Fibroblast of the aortic adventitia (primary cell): ENCODE measurements at places on chromosomes 13 and 19. TPM values are rescaled to one million over a fixed set of nuclear protein-coding genes. Genes with fewer than 3 reads are reported as not detected.

DNA sequence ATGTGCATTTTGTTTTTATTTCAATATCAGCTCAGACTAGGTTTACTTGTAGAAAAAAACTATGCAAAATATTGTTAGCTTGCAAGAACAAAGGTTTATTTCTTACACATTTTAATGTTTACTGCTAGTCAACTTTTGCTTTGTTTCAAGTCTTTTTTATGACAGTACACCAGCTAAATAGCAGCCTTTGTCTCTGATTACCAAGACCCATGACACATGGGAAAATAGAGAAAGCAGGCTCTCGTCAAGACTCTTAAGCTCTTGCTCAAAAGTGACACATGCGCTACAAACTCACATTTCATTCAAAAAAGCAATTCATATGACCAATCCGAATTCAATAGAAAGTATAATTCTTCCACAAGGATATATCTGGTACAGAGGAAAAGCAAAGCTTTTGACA lies 642.3 kb upstream of the SLITRK1 start:
- DNase-seq = no peak

DNA sequence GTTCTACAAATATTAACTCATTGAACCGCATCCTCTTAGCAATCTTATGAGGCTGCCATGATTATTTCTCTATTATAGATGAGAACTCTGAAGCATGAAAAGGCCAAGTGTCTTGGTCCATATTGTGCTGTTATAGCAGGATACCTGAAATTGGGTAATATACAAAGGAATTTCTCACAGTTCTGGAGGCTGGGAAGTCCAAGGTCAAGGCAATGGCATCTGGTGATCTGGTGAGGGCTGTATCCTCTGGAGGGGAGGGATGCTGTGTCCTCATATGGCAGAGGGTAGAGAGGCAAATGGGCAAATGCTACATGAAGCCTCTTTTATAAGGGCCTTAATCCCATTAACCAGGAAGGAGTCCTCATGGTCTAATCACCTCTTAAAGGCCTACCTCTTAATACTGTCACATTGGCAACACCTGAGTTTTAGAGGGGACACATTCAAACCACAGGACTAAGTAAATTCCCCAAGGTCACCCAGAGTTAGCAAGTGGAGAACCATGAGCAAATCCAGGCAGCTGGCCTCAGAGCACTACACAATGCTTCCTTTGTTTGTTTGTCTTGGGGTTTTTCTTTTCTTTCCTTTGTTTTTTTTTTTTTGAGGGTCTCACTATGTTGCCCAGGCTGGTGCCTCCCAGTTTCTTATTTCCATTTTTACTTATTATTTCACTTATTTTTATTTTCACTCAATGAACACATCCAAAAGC lies 55.9 kb upstream of the LATS2 start:
- no peak for DNase-seq

The IL4I1 gene
- total RNA-seq = 1.1 TPM in 1 of 2 replicates, not detected in the other

The ADM5 gene
- 0.33 and 0.63 TPM in 2 replicates for total RNA-seq

The PIN1 gene
- 18.6 and 59.7 TPM in 2 replicates for total RNA-seq

The TINCR gene
- 0.08 TPM in 1 of 2 replicates, not detected in the other for total RNA-seq

- DNase-seq = no peak
Measured at GRCh38 chr13:58437427-58437826, 805.9 kb downstream of the PCDH17 start.

- no peak for DNase-seq
Measured at GRCh38 chr13:39967199-39967959, 311.9 kb downstream of the COG6 start.

GRCh38 chr13:66180836-66181235 lies 1049.3 kb downstream of the PCDH9 start:
- peak; percentile 61 for DNase-seq

DNA sequence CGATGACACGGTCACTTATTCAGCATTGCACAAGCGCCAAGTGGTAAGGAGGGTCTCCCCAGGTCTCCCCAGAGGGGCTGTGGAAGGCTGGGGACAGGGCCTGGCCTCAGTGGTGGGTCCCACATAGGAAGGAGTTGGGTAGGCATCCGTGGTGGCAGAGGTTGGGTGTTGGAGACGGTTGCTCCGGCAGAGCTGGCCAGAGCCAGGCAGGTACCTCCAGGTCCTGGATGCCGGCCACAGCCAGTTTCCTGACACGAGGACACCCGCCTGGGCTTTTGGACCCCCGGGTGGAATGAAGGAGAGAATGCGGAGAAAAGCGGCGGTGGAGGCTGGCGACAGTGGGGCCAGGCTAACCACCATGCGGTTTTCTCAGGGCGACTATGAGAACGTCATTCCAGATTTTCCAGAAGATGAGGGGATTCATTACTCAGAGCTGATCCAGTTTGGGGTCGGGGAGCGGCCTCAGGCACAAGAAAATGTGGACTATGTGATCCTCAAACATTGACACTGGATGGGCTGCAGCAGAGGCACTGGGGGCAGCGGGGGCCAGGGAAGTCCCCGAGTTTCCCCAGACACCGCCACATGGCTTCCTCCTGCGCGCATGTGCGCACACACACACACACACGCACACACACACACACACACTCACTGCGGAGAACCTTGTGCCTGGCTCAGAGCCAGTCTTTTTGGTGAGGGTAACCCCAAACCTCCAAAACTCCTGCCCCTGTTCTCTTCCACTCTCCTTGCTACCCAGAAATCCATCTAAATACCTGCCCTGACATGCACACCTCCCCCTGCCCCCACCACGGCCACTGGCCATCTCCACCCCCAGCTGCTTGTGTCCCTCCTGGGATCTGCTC lies 1.3 kb upstream of the FFAR1 start:
- DNase-seq = no peak

- no peak for DNase-seq
Measured at GRCh38 chr13:103067751-103068555, 1.7 kb upstream of the SLC10A2 start.

- DNase-seq = peak; percentile 39
Measured at GRCh38 chr13:39263033-39263432, 224.8 kb downstream of the NHLRC3 start.

The KIR3DL1 gene
- not detected in 2 replicates for total RNA-seq

DNA sequence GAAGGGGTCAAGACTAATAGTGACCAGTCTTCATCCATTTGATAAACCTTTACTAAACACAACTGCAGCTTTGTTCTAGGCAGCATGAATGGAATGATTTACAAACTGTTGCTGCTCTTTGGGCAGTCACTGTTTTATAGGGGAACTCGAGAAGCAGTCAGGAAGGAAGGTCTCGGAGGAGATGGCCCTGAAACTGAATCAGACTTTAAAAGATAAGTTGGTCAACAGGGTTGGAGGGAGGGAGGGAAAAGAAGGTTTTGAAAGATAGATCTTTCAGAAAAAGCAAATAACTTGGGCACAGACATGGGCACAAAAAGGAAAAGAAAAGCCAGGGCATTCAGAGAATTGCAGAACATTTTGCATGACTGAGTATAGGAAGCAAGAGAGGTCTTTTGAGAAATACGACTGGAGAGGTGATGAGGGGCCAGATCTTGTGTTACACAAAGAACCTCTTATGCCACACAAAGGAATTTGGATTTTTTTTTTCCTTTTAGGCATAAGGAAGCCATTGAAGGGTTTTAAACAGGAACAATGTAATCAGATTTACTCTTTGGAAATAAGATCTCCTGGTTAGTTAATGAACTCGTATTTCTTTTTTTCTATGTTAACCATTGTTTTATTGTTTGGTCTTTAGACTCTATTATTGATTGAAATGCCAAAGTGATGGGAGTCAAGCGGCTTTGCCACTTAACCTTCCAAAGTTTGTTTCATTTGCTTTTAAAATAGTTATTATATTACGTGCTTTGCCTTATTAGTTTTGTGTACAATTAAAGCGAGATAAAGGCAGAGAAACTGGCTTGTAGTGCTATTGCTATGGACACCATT lies 37.5 kb upstream of the SACS start:
- DNase-seq = no peak

DNA sequence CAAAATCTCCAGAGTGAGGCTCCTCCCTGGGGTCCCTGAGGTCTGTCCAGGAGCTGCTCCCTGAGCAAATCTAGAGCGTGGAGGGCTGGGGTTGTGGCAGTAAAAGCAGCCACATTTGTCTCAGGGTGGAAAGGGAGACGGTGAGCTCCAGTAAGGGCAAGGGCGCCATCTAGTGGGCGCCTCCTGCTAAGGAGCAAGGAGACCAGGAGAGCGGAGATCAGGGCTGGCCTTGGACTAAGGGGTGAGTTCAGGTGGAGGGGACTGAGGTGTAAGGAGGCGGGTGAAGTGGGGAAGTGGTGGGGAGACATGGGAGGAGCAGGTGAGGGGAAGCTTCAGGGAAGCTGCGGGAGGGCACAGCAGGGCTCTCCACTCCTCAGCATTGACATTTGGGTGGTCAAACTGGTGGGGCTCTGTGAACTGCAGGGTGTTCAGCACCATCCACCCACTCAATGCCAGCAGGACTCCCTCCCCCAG lies 5.3 kb upstream of the CEACAM21 start:
- DNase-seq = peak; percentile 65

The OR7A10 gene
- total RNA-seq = not detected in 2 replicates

GRCh38 chr13:94656766-94657165 lies 55.1 kb downstream of the GPR180 start:
- DNase-seq = peak; percentile 88

The SLC25A41 gene
- total RNA-seq = not detected in 2 replicates

GRCh38 chr13:51549593-51549992 lies 34.7 kb upstream of the WDFY2 start:
- DNase-seq = no peak

DNA sequence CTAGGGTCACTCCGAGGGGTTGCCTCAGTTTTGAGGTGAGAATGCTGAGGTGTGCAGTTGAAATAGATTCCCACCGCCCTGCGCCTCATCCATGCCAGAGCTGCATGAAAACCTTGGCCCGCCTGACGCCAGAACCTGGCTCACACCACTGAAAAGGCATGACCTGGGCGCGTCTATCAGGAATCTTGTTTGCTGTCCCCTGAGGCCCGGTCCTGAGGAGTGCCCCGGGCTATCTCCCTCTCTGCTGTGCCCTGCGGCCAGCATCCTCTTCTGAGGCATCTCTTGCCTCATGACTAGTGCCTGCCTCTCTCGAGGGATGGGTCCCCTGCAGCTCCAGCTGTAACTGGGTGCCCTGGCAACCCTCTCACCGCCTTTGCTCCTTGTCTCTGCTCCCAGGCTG lies 28.1 kb downstream of the SMARCA4 start:
- DNase-seq = no peak
